ENCODE measurements at places on chromosomes 7 and 10. TPM values are rescaled to one million over a fixed set of nuclear protein-coding genes. Genes with fewer than 3 reads are reported as not detected.

DNA sequence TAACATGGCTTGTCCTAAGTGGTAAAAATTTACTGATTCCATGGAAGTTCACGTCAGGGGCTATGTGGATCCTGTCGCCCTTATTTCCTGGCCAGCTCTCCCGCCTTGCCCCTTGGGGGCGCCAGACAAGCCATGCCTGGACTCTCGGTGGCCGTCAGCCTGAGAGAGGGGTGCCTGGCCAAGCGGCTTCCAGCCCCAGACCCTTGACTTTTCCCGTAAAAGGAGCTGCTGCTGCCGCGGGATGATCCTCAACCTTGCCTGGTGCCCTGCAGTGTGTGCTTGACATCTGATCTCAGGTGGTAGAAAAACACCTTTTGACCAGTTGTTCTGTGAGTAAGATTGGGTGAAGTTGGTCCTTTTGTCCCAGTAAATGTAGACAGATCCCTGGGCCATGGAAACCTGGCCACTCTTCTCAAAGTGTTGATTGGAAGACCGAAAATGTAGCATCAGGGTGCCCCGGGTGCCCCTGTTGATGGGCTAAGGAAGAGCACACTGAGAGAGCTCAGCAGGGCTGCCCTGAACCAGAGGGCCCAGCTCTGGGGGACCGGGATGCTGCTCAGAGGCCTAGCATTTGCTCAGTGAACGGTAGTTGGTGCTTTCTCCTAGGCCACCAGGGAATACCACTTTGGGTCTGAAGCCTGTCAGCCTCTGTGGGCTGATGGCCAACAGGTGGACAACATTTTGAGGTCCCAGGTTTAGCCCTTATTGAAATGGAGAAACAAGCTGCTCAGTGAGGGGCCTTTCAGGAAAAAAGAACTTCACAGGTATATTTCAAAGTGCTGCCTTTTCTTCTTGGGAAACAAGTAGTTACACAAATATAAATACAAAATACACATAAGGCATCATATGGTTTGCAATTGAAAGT, 162.5 kb downstream of the LRMDA start:
- no peak for DNase-seq

- no peak for DNase-seq
These were observed 68.5 kb downstream of the TBXAS1 start for GRCh38 chr7:139897422-139898090.

DNA sequence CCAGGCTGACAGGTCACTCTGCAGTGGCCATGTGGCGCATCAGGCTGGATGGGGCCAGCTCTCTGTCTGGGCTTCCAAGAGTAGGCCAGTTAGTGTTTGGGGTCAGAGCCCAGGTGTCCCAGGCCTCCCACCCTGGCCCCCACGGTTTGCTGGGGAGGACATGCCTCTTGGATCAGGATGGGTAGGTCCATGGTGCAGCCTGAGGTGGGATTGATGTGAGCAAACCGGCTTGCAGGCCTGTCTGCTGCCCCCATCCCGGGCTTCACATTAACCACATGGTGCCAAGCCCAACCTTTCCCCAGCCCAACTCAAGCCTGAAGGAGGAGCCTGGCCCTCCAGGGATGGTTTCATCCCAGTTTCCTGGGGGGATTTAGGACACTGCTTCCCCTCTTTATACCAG, 39.2 kb downstream of the LDB3 start:
- DNase-seq, result no peak

DNA sequence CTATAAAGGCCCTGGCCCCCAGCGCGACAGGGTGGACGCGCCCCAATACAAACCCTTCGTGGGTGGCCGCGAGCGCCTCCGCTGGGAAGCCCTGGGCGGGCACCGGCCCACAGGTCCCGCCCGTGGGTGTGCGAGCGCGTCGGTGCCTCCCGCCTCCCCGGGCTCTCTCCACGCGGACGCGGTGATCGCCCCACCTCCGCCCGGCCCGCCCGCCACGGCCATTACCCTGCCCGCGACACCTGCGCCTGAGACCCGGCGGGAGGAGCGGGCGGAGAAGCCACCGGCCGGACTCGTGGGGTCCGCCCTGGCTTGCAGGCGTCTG, 81.2 kb downstream of the PAX2 start:
- no peak for DNase-seq

The MMP21 gene
- 0.73 TPM for polyA plus RNA-seq

DNA sequence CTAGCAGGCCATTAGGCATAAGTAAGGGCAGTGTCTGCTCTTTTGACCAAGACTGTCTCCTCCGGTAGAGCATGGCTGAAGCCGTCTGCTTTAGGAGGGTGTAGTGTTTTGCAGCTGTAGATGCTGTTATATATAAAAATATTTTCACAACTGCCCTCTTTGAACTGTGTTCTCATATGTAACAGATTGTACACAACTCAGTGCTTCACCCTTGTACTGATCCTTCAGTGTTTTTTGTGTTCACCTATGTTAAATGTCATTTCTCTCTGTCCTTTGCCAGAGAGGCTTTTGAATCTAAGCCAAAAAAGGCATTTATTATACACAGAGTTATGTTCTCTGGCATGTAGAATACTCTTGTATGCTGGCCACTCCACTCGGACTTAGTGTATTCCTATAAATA, 135.5 kb downstream of the BICC1 start:
- DNase-seq, result no peak

The TBXAS1 gene
- polyA plus RNA-seq, result 9.0 TPM

The PDSS1 gene
- polyA plus RNA-seq, result 9.3 TPM

The COBL gene
- 9.2 TPM for polyA plus RNA-seq

The ANXA8L1 gene
- polyA plus RNA-seq, result 1.6 TPM

- DNase-seq, result no peak
These were observed 24.9 kb upstream of the SLC29A3 start for GRCh38 chr10:71294091-71294561.

The ASNS gene
- 44.5 TPM for polyA plus RNA-seq

DNA sequence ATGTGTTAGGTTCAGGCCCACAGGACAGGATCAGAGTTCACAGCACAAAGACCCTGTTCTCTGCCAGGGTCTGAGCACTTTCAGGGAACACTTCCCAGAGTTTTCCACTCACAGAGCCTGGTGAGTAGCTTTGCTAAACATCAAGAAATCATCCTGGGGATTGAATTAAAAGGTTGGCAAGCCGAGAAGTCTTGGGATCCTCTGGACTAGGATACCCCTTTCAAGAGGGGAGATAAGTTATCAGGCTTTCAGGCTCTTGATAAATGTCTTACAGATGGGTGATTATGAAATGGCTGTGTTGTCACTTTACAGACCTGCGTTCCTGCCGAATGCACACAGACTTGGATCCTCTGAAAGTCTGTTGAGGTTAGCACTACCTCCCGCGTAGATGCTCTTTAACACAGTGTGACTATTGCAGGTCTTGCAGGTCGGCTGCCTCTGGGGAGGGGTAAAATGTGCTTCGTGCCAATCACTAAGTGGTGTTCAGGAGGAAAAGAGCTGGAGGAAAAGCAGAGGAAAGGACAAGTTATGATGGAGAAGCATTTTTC, 473.5 kb upstream of the AKR1E2 start:
- no peak for DNase-seq

DNA sequence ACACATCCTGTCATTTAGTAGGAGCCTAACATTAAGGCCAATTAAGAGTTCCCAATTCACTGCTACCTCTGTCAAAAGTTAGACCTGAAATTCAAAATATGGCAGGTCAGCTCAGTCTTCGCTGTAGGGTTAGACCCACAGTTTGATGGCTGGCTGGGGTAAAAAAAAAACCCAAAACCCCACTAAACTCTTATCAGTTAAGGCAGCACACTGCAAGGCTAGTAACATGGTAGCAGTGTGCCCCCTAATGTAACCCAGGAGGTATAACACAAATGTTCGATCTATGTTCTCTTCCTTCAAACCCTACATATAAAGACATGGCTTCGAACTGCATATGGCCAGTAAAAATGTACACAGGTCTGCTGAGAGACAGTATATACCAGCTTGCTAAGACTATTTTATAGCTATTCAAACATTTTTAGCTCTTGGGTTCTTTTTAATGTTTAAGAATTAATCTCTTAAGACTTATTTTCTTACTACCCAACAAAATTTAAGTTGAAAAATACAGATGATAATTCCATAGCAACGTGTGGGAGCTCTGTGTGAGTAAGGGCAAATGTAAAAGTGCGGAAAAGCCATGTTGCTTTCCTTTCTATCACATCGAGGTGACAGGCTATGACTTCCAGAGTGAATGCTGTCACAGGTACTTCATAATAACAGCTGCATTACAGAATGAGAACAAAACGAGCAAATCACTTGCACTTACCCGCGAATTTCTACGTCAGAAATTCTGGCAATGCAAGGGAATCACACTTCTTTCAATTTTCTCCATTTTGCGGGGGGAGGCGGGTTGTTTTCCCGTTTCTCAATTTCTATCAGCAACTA, 168.4 kb upstream of the IMMP2L start:
- no peak for DNase-seq

DNA sequence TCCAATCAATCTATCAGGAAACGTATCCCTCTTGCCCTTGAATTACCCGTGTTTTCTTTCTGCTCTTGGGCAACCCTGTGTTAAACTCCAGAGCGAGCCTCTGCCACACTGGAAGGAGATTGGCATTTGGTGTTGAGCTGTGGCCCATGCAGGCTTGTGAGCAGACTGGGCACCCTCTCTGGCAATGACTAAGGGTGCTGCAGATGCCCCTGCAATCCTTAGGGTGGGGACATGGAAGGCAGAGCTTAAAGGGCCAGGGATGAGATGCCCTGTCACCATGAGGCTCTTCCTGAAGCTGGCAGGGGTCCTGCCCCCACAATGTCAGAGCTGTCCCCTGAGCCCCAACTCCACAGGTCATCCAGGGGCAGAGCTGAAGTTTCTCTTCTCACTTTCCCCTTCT, 19.5 kb upstream of the FAM180A start:
- DNase-seq, result no peak

- no peak for DNase-seq
These were observed 110.9 kb downstream of the BAMBI start for GRCh38 chr10:28788252-28788651.

- no peak for DNase-seq
These were observed 45.8 kb upstream of the PRSS58 start for GRCh38 chr7:142303650-142304049.

GRCh38 chr7:128921866-128922440, 11.4 kb upstream of the KCP start:
- DNase-seq, result no peak

DNA sequence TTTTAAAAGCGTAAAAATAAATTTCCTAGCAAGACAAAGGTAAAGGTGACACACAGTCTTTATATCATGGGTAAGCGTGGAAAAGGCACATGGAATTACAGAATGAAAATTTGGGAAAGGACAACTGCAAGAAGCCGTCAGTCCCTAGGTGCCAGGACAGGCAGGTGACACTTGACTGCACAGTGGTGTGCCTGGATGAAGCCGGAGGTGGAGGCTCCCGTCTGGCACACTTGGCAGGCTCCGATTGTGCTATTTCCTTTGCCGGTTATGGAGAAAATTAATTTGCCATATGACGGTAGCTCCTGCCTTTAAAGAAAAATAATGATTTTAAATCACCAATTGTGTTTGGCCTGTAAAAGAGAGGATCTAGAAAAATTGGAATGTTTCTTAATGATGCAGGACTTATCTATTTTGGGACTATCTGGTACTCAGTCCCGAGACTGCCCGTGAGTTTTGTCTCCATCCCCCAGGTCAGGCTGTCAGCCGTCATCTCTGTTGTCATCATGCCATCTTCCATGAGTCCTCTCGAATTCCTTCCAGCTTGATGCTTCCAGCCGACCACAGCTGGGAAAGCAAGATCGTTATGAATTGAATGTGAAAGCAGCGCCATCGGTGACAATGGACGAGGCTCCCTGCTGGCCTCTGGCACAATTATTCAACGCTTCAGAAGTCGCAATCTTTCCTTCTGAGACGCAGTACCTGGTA, 56.2 kb upstream of the MGMT start:
- DNase-seq, result no peak

The DUSP5 gene
- 9.9 TPM for polyA plus RNA-seq

DNA sequence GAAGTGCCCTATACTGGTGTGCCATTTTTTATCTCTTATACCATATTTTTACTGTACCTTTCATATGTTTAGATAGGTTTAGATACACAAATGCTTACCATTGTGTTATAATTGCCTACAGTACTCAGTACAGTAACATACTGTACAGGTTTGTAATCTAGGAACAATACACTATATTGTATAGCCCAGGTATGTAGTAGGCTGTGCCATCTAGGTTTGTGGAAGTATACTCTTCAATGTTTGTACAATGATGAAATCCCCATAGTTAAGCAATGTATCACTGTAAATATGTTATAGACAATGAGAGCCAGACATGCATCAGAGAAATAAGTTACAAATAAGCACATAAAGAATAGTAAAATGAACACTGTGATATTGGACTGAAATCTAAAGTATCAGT, 109.1 kb downstream of the IQUB start:
- no peak for DNase-seq
